ENCODE measurements at places on chromosomes 3 and 15.

DNA sequence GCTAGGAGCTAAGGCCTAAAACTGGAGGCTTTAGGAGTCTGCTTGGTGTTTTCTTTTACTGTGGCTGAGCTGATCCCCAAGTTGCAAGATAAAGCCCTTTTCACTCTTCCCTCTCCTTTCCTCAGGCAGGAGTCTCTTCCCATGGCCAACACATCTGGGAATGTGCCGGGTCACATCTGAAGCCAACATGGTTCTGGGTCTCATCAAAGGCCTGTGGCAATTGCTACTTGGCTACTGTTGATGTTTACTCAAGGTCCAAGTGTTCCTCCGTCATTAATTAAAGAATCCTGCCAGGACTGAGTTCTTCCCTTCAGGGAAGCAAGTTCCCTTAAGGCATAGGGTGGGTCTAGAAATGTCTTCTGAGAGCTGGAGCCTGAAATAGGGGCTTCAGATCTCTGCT lies 230.2 kb downstream of the GBE1 start:
- DNase-seq, result no peak

DNA sequence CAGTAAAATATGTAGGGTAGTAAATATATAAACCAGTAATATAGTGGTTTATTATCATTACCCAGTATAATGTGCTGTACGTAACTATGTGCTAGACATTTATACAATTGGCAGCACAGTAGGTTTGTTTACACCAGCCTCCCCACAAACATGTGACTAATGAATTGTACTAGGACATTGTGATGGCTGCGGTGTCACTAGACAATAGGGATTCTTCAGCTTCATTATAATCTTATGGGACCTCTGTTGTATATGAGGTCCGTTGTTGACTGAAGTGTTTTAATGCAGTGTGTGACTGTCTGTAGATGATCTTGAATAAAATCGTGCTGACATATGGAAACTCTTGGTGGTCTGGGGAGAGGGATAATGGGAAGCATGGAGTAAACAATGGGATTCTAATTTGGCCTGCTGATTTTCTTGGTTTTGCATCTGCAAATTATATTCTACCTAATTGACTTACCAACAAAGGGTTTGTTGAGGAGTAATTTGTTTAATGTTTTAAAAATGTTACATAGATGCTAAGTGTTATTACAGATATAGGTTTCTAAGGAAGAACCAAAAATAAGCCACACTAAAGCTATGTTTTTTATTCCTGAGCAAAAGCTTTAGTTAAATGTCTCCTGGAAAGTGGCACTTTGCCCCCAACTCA lies 496.5 kb upstream of the TBL1XR1 start:
- DNase-seq, result no peak

- DNase-seq, result no peak
Measured at GRCh38 chr3:171811913-171812335, 1.6 kb upstream of the PLD1 start.

DNA sequence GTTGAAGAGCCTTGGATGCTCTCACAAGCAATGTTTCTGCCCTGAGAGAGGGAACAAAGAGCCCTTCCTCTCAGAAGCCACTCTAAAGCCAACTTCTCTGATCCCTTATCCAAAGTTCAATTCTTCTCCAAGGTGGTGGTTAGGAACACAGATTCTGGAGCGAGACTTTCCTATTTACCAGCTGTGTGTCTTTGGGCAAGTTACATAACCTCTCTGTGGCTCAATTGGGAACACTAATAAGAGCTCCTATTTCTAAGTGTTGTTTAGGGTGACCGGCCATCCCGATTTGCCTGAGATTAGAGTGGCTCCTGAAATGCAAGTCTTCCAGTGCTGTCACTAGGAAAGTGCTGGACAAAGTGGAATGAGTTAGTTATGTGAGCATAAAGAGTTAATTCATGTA lies 108.8 kb upstream of the PTX3 start:
- DNase-seq, result no peak

DNA sequence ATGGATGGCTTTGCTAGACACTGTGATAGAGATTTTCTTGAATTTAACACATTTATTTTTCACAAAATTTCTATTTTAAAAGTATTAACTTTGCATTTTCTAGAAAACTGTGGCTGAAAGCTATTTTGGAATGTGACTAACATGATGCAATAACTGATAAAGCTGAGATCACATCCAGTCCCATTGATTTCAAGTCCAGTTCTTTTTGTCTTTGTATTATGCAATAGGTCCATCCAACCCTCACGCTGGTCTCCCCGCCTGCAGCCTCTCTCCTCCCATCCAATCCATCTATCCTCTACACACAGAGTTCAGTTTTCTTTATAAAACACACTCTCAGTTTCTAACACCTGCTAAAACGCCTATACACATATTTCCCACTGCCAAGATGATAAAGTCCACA lies 178.8 kb downstream of the CNTN3 start:
- DNase-seq, result no peak

GRCh38 chr3:195394024-195394423 lies 48.8 kb downstream of the ACAP2 start:
- DNase-seq, result no peak
